ENCODE measurements at places on chromosomes 11 and 22. TPM values are rescaled to one million over a fixed set of nuclear protein-coding genes. Genes with fewer than 3 reads are reported as not detected.

The MMP13 gene
- not detected for total RNA-seq

The NAALADL1 gene
- not detected for total RNA-seq

The CALCA gene
- total RNA-seq, result not detected

The MIF gene
- 670 TPM for total RNA-seq

The SLC16A8 gene
- total RNA-seq, result not detected
